Stimulated activated CD8-positive, alpha-beta memory T cell treated with anti-CD3 and anti-CD28 coated beads, Interleukin-15, amount 100 ng/mL, for 4 hours (primary cell): ENCODE measurements at places on chromosomes 2 and 18.
A peak's percentile ranks its signal among the peaks of the same experiment; 100 is the strongest.

GRCh38 chr2:42001711-42002201 is 46.1 kb upstream of the PKDCC start:
- DNase-seq, result no peak

DNA sequence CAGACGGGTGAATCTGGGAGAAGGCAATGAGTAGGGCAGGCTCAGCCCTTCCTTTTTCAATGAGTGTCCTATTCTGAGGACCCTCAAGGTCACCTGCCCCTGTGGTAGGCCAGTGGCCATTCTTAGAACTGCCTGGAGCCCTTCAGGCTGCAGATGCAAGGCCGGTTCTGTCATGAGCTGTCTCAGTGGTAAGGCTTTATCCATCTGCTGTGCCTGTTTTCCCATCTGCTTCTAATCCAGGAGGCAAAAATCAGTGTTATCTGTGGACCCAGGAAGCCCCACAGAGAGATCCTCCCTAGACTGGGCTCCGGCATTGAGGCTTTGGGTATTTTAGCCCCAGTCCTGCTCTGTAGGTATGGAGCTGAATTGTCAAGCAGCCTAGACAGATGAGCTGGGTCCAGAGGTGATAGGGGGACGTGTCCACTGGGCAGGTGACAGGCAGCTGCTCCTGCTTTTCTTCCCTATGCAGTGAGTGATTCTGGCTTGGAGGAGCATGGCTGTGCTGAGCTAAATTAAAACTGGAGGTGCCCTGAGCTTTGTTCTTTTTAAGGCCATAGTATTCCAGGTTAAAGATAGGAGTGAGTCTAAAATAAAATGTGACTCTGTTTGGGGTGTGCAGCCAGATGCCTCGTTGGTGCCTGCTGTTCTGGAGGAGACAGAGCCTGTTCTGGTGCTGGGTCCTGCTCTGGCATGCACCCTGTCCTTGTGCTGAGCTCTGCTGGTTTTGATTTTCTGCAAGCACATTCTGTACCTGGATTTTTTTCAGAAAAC is 92.5 kb downstream of the FHOD3 start:
- no peak for DNase-seq

GRCh38 chr2:11314487-11314886 is 29.9 kb downstream of the ROCK2 start:
- no peak for DNase-seq

GRCh38 chr18:31825772-31826171 is 65.1 kb upstream of the SLC25A52 start:
- no peak for DNase-seq

DNA sequence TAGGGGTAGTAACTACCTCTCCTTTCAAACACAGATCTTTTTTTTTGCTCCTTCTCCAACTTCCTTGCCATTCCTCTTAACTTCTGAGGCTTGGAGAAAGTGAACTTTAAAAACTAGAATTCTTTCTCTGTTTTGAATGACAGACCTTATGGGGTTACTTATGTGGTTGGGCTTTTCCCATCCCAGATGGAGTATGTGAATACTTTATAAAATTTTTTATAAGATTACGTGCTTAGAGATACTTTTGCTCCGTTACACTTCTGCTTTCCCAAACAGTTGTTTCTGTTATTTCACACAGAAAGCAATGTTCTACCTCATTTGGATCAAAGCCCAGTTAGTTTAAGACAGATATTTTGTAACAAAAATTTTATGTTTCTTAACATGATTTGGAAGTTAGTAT is 20.2 kb downstream of the GREB1L start:
- DNase-seq, result no peak

DNA sequence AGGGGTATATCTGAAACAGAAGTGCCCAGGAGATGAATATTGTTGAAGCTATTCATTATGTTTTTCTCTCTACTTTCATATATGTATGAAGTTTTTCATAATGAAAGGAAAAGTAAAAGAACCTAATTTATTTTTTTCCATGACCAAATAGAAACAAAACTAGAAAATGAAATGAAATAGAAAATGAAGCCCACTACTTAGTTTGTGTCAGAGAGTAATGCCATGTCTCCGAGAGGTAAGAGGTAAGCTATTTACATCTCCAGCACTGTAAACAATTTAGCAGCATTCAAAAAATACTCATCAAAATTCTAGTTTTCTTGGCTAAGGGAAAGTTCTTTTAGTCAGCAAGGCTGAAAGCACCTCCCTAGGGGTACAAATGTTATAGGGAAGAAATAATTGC is 238.6 kb downstream of the PTH2R start:
- DNase-seq, result no peak

DNA sequence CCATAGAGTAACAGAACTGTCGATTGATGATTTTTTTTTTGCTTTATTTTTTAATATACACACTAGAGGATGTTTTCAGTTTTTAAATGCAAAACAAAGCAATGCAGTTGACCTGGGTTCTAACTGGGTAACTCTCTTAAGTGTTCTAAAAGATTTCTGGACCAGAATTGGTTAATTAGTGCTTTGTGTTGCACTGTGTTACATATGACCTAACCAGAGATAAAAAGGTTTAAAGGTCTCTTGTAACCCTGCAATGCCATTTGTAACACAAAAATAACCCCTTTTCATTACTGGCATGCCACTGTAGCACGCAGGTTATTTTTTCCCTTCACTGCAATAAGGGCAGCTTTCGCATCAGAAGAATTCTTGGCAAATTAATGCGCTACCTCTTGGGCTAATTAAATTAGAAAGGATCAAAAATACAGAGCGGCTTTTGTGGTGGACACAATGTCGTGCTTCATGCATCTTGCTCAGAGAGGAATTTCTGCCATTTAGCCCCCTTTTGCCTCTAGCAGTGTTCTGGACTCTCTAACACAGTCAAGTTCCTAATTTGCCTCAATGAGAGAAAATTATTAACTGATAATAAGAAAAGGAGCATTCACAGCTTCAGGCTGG is 250.8 kb upstream of the ZEB2 start:
- DNase-seq, result no peak

- DNase-seq, result no peak
Observed at GRCh38 chr18:56927786-56928185, 219.1 kb upstream of the BOD1L2 start.

DNA sequence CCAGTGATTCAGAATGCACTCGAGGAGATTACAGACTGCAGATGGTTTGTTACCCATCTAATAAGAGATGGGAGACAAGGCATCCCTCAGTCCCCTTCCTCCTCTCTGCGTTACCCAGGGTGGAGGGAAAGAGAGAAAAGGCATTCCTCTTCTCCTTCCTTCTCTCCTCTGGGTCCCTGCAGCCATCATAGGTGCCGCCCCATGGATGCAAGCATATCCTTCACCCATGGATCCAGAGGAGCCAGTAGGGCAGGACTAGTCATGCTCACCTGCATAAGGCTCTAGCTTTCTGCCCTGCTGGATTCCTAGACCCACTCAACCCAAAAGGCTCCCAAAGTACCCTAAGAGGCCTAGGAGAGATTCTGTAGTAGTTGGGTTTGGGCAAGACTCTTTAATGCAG is 20.4 kb downstream of the CMPK2 start:
- DNase-seq, result no peak

DNA sequence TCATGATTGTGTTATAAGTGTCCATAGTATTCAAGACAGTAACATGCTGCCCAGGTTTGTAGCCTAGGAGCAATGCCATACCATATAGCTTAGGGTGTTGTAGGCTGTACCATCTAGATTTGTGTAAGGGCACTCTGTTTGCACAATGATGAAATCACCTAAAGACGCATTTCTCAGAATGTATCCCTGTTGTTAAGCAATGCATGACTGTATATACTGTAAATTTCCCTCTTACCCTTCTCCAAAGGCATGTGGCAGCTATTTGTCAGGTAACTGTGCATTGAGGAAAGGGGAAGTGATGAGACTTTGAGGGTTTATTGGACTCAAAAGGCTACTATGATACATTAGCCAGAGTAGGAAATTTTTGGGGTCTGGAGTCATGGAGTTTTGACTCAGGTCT is 180.8 kb downstream of the VAPA start:
- no peak for DNase-seq

GRCh38 chr2:147062073-147062472 is 782.8 kb upstream of the ACVR2A start:
- DNase-seq, result no peak

DNA sequence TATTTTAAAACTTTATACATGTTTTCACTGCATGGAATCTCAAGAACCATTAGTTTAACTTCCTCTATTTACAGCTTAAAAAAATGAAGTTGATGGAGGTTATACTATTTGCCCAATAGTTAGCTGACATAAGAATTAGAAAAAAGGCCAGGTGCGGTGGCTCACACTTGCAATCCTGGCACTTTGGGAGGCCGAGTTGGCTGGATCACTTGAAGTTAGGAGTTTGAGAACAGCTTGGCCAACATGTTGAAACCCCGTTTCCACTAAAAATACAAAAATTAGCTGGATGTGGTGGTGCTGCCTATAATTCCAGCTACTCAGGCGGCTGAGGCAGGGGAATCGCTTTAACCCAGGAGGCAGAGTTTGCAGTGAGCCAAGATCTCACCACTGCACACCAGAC is 125.1 kb upstream of the CDH19 start:
- no peak for DNase-seq

- no peak for DNase-seq
Observed at GRCh38 chr2:159968279-159968900, 94.0 kb downstream of the PLA2R1 start.

GRCh38 chr2:31148514-31148913 is 10.3 kb upstream of the GALNT14 start:
- DNase-seq, result no peak

DNA sequence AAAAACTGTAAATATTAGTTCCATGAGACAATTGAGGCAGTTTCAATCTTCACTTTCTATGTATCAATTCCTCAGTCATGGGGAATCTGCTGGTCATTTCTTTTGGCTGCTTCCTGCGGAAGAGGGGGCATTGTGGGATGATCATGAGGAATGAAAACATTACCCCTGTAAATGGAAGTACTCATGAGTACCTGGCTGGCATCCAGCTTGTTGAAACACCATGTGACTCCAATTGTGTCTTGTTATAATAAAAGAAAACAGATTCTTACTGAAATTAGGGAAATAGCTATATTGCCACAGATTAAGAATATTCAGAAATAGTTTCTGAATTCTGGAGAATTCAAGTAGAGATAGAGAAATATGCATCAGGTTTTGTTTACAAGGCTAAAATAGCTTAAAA is 41.6 kb upstream of the GPR39 start:
- DNase-seq, result no peak

DNA sequence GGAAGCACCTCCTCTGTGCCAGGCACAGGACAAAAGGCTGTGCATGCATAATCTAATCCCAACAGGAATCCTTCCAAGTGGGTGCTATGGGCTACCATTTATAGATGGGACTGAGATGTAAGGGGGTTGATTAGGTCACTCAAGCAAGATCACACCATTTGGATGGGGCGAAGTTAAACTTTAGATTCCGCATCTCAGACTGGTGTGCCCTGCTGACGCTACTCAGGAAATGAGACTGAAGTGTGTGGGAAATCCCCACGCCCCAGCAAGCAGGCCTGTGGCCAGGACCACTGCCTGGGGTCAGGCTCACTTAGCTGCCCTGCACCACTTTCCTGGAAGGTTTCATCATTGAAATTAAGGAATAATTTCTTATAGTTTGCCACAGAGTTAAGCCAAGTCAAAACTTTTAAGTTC is 70.5 kb upstream of the PPP1CB start:
- DNase-seq, result peak; percentile 43

DNA sequence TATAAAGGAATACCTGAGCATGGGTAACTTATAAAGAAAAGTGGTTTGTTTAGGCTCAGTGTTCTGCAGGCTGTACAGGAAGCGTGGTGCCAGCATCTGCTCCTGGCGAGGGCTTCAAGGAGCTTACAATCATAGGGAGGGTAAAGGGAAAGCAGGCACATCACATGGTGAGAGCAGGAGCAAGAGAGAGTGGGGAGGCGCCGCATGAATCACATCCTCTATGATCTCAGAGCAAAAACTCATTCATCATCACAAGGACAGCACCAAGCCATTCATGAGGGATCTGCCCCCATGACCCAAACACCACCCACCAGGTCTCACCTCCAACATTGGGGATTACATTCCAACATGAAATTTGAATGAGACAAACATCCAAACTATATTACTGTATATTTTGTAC is 32.5 kb downstream of the R3HDM1 start:
- no peak for DNase-seq

DNA sequence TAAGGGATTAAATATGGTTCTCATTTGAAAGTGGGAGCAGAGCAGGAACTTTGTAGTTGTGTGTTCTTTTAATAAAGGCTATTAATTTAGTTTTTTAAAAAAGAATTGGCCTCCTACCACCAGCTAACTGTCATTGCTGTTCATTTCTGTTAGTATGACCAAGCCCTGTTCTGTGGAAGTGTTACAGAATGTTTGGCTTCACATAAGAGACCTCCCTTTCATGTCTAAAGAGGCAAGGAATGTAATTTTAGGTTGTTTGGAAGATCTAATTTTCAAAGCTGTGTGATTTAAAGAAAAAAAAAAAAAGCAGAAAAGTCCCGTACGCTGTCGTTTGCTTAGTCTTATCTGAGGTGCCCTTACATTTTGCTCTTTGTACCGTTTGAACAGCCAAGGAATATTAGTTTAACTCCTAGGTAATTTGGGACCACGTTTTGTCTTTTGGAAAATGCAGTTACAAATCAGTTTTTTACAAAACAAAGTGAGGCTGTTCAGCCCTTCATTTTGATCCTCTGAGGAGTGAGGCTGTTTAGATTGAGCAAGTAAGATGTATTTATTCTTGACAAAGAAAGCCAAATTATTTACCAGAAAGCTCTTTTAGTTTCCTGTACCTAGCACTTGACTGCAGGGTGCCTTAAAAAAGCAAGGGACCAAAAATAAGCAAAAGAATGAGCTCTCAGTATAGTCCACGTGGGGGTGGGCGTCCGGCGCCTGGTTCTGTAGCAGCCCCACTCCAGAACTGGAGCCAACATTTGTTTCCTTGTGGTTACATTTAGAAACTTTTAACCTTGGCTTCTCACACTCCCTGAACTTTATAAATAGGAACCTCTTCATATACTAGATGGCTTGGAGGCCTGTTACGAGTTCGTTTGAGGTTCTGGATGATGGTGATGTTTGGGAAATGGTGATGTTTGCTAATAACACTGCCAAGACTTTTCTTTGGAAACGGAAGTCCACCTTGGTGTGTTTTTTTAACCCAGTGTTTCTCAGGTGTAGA is 136.2 kb downstream of the FMNL2 start:
- DNase-seq, result no peak

DNA sequence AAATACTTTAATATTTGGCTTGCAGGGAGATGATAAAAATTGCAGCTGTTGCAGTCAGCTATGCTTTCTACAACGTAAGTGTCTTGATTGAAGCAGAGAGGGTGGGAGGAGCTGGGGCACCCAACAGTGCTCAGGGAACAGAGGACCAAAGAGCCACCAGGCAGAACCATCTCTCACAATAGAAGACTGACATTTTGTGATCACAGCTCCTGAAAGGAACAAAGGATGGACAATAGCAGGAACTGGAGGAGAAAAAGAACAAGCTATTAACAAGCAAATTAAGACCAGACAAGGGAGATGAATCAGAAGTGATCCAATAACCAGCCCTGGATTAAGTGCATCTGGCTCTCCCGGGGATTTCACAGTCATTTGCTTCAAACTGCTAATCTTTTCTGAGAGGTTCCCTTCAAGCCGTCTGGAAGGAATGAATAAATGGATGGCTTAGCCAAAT is 65.7 kb upstream of the SMAD2 start:
- DNase-seq, result no peak

- no peak for DNase-seq
Observed at GRCh38 chr2:184472481-184472880, 125.8 kb upstream of the ZNF804A start.

- no peak for DNase-seq
Observed at GRCh38 chr2:144510294-144510991, 9.5 kb downstream of the ZEB2 start.
